ENCODE measurements at places on chromosomes 6 and 20. TPM values are rescaled to one million over a fixed set of nuclear protein-coding genes. Genes with fewer than 3 reads are reported as not detected.

- DNase-seq = peak; percentile 70
These were observed 6.4 kb upstream of the SLC12A5 start for GRCh38 chr20:46022411-46023147.

DNA sequence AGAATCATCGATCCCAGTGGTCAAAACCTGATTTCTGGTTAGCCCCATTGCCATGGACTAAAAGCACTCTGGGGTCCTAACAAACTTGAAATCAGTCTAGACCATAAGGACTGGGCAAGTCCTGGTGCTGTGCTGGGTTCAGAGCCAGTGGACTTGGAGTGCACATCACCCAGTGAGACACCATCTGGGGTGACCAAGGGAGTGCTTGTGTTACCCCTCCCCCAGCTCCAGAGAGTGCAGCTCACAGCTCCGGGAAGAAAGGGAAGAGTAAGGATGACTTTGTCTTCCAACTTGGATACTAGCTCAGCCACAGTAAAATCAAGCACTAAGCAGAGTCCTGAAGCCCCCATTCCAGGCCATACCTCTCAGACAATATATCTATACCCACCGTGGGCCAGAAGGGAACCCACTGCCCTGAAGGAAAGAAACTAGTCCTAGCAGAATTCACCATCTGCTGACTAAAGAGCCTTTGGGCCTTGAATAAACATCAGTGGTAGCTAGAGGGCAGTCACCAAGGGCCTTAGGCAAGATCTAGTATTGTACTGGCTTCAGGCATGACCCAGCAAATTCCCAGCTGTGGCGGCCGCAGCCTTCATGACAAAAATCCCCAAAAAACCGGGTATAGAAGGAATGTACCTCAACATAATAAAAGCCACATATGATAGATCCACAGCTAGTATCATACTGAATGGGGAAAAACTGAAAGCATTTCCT is 153.5 kb upstream of the OGFRL1 start:
- no peak for DNase-seq

CALHM5 gene
- 1.4 TPM for total RNA-seq

GRCh38 chr6:33692760-33693158 is 18.7 kb downstream of the UQCC2 start:
- DNase-seq = no peak

- no peak for DNase-seq
These were observed 16.7 kb upstream of the SMLR1 start for GRCh38 chr6:130810307-130811030.

CNBD2 gene
- total RNA-seq = 7.2 TPM

SAMD3 gene
- total RNA-seq = 5.4 TPM

DPPA5 gene
- not detected for total RNA-seq

DNA sequence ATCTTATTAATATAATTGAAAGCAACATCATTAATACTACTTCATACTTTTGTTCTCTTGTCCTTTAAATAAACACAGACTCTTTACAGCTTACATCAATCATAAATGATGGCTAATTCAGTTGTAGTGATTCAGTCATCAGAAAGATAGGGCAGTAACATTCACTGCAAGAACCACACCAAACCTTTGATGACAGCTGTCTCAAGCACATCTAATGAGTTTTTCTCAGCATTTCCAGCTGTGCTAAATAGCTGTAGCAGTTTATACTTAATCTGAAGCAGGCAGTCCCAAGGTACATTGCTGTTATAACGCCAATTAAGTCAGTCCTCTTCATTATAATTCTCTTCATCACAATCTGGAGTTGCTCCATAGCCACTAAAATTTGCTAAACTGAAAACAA is 45.7 kb downstream of the PREP start:
- DNase-seq = no peak

- DNase-seq = no peak
These were observed 158.9 kb downstream of the MRPL14 start for GRCh38 chr6:43968110-43968965.

GRCh38 chr6:3788408-3789017 is 37.0 kb upstream of the PXDC1 start:
- no peak for DNase-seq

DNA sequence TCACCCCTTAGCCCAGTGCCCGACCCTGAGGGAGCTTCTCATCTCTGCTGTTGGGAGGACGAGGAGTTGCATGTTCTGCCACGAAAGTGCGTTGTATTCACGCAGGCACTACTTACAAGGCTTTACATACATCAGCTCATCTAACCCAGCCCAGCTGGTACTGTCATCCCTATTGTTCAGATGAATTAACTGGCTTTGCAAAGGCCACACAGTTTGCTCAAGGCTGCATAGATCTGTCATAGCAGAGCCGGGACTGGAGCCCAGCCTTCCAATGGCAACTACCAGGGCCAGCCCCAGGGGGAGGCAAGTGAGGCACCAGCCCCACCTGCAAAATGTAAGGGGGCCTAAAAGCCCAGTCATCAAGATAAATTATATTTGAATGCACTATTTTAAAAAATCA is 257.6 kb downstream of the NFATC2 start:
- no peak for DNase-seq

DNA sequence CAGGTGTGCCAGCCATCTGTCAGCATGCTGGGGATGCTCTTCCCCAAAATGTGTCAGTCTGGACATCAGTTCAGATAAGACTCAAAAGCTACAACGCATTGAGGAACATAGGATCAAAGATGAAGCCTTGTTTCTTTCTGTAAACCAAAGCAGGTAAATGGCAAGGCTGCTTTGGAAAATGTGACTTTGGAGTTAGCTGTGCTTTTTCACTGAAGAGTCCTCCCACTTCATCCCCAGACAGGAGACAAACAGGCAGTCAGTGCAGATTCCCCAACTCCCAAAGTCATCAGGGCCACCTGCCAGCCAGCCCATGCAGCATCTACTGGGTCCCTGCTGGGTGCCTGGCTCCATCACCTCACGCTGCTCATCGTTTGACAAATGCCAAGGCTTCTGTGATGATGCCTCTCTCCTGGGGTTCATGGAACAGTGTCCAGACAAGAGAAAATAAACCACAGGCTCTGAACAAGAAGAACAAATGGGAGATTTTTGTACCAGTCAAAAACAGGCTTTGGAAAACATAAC is 205.0 kb upstream of the BTBD3 start:
- no peak for DNase-seq

DNA sequence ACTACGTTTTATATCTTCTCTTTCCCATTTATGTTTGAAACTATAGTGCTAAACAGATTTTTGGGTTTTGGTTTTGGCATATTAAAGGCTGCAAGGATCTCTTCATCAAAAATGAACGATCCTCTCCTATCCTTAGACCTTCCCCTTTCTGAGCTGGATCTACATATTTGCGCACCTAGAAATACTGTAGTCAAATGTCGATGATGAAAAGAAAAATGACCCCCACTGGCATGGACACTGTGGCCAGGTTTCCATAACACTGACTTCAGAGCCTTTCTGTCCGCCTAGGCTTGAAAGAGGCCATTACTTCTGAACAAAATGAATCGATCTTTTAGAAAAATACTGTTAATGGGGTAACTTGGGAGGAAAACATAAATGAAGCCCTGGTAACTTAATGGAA is 5.8 kb downstream of the FLRT3 start:
- no peak for DNase-seq

LRP11 gene
- 48.8 TPM for total RNA-seq

DNA sequence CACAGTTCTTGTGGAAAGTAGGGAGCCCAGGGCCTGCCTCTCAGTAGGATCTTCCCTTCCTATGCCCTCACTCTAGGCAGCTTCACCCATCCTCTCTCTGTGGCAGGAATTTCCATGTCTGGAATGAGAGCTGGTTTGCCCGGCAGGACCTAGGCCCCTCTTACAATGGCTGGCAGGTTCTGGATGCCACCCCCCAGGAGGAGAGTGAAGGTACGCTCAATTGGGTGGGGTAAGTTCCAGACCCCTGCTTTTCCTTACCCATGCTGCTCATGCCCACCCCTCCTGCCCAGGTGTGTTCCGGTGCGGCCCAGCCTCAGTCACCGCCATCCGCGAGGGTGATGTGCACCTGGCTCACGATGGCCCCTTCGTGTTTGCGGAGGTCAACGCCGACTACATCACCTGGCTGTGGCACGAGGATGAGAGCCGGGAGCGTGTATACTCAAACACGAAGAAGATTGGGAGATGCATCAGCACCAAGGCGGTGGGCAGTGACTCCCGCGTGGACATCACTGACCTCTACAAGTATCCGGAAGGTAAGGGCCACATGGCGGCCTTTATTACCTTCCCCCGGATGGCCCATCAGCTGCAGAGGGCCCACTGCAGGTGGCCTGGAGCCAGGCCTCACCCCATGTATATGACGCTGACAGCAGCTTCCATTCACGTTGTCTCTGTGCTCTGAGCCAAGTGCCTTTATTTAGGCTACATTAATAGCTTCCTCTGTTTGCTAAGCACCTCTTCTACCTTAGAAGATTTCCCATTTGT is 22.8 kb downstream of the TGM6 start:
- DNase-seq = no peak

DNA sequence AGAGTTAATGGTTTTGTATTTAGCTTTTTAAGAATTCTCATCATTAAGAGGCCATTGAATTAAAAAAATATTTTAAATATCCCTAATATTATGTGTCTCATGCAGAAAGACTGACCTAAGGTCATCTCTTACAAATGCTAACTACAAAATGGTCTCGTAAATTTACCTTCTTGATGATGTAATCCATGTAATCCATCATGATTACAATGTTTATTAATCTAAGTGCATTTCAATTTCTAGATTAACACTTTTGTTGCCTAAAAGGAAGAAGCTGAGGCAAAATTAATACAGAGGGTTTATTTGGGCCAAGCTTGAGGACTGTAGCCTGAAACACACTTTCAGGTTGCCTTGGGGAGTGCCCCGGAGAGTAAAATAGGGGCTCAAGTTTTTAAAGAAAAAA is 18.4 kb downstream of the DUSP22 start:
- no peak for DNase-seq

GRCh38 chr6:82169138-82169876 is 78.2 kb downstream of the IBTK start:
- no peak for DNase-seq

DNA sequence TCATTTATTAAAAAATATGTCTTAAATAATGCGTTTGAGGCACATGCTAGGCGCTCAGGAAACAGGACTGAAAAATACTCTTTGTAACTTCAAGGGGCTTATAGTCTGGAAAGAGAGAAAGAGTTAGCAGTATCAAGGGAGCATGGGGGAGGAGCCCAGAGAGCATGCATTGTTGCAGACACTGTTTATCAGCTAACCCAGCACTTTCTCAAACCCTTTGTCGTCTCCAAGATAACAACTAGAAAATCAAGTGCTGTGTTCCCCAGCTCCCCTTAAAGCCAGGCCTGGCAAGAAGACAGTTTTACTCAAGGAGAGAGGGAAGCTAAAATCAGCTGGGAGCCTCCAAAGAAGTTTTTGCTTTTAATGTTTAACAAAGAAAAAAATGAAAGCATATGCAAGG is 98.4 kb downstream of the PERP start:
- no peak for DNase-seq

GRCh38 chr20:24814556-24815195 is 134.4 kb upstream of the CST7 start:
- no peak for DNase-seq

DNA sequence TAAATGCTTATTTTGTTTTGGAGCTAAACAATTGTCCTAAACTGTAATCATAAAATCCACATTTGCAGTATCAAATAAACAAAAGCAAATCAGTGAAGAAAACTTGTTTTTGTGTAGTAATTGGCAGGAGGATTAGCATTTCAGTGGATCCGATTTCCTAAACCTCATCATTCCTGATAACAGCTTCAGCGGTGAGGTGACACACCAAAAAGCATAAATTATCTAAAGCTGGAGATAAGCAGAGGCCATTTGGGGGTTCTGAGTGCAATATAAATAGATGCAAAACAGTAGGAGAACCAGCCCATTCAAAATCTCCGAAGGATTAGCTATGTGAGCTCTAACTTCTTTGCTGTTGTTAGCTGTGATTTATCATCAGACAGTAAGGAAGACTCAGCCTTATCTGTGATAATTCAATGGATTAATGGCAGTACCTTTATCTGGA is 235.8 kb downstream of the EPHA7 start:
- DNase-seq = no peak

DNA sequence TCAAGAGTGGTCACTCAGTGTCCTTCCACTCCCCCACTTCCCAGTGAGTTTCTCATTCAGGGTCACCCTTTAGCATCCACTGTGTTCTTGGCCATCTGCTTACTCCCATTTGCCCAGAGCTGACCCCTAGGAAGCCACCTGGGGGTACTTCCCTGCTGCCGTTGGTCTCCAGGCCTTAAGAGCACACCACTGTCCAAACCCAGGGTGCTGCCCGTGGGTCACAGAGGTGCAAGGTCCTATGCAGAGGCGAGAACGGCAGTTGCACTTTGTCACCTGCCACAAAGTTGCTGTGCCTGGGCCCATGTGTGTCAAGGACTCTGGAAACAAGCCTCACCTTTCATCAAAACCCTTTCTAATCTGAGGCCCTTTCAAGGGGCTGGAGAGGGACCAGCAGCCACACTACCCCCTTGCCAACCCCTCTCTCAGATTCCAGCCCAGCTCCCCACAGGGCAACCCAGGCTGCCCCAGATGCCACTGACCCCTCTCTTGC is 191.1 kb downstream of the ZMYND8 start:
- DNase-seq = no peak

TNNC2 gene
- 2.3 TPM for total RNA-seq

SALL4 gene
- total RNA-seq = 0.38 TPM

VEGFA gene
- 31.5 TPM for total RNA-seq

DNA sequence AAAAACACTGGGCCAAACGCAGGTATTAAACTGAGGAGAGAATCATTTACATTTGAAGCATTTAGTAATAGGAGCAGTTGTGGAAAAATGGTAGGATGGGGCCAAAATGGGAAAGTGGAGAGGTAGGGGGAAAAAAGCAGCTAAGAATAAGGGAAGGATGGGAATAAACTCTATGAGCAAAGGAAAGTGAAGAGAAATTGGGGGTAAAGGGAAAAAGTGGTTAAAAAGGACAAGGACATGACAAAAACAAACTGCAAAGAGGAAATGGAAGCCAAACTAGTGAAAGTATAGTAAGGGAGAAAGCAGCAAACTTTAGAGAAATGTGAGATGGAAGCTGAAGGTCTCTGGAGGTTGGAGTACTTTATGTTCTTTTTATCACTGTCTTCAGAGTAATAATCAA is 6.2 kb upstream of the ZSCAN16 start:
- DNase-seq = no peak

- no peak for DNase-seq
These were observed 3.3 kb downstream of the MKKS start for GRCh38 chr20:10430704-10431103.

DNA sequence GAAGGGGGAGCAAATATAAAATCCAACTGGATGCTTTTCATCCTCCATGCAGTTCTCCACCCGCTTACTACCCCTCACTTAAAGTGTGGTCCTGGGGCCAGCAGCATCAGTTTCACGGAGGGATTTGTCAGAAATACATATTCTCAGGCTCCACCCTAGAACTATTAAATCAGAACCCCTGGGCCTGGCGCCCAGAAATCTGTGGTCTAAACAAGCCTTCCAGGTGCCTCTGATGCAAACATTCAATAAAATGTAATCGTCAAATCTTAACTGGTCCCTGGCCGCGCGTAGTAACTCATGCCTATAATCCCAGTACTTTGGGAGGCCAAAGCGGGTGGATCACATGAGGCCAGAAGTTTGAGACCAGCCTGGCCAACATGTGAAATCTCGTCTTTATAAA is 47.7 kb downstream of the ATXN1 start:
- DNase-seq = no peak

- peak; percentile 76 for DNase-seq
These were observed 719.7 kb upstream of the MARCKS start for GRCh38 chr6:113137426-113137825.

Measured in adrenal gland (tissue), 19 donors.